ENCODE measurements at places on chromosomes 16 and 17.
A peak's percentile ranks its signal among the peaks of the same experiment; 100 is the strongest.

DNA sequence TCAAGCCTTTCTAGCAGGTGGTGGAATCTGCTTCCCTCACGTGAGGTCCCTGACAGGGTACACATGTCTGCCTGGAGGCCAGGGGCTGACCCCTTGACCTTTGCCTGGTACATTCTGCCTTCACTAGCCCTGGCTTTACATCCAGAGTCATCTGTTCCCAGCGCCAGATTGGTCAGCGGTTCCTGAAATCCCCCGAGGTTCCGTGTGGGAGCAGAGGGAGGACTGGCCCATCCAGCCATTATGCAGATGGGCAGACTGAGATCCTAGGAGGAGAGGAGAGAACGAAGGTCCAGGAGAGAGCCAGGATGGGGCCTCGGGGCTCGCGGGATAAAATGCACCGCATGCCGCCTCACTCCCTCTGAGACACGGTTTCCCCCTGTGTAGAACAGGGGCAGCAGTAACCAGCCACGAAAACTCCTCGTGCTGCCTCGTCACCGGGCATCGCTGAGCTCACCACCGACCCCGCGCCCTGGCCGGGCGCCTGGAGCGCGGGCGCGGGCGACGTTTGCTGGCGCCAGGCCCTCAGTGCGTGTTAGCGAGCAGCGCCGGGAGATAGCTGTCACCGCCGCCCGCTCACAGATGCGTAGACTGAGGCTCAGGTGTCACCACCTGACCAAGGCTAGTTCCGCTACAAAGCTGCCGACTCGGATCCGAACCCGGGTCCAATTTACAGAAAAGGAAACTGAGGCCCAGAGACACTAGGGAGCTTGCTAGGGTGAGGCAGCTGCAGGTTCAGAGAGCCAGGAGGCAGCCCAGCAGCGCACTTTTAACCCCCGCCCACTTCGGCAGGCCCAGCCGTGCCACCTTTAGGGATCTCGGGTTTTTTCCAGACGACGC lies 811 bp upstream of the MAP2K3 start:
- DNase-seq = no peak

DNA sequence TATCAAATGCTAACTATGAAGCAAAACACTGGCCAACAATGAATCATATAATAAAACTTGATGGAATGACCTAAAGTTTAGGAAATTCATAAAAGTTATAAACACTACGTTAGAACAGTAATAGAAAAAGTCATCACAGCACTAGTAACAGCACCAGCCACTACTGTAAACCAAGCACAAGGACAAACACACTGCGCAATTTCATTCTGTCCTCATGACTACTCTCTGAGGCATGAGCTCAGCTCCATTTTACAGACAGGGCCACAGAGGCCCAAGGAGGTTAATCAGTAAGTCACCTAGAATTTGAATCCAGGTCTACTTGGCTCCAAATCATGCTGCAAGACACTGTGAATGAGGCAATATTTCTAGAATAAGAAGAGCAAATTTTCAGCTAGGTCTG lies 13.4 kb downstream of the EMC8 start:
- no peak for DNase-seq

GRCh38 chr17:859824-860195 lies 77.7 kb downstream of the MRM3 start:
- DNase-seq = no peak

- DNase-seq = no peak
These were observed 467.5 kb upstream of the C16orf82 start for GRCh38 chr16:26598998-26599784.

GRCh38 chr16:84055366-84055765 lies 12.8 kb upstream of the SLC38A8 start:
- peak; percentile 68 for DNase-seq

- DNase-seq = no peak
These were observed 2.8 kb upstream of the ATXN2L start for GRCh38 chr16:28820016-28820415.

DNA sequence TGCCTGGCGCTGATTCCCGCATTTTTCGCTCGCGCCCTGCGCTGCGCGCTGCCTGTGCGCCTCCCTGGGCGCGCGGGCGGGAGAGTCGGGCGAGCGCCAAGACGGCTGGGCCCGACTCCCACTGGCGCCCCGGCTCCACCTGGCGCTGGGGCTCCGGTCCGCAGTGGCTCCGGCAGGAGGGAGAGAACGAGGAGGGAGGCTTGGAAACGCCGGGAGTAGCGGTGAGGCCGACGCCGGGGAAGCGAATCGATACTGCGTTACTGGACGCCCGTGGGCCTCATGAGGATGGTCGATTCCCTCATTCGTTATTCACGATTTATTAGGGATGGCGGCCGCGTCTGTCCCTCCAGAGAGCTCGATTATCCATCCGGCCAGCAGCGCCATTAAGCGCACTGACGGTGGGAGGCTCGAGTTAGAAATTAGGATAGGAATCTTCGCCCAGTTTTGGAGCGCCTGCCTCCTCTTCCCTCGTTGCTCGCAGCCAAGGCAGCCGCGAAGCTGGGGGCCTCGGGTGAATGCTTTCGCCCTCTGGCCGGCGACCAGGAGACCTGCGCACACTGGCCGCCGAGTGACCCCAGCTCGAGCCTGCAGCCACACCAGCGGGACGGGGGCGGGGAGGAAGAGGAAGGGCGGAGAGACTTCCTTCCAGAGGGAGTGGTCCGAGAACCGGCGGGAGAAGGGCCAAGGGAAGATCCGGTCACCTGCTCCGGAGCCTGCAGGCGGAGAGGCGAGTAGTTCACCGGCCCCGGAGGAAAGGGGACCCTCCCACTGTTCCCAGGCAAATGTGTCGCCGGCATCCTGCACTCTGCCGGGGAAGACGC lies 1.3 kb upstream of the PCGF2 start:
- peak; percentile 92 for DNase-seq

GRCh38 chr16:87507351-87508069 lies 14.7 kb upstream of the ZCCHC14 start:
- DNase-seq = no peak

GRCh38 chr16:86079255-86079885 lies 180.4 kb downstream of the IRF8 start:
- DNase-seq = peak; percentile 36

- no peak for DNase-seq
These were observed 10.3 kb downstream of the MINK1 start for GRCh38 chr17:4843321-4844000.

- no peak for DNase-seq
These were observed 1.8 kb upstream of the GINS2 start for GRCh38 chr16:85690469-85691064.

- no peak for DNase-seq
These were observed 30.4 kb downstream of the AP2B1 start for GRCh38 chr17:35617505-35617904.

GRCh38 chr17:44191369-44191768 lies 4.6 kb downstream of the TMUB2 start:
- no peak for DNase-seq

DNA sequence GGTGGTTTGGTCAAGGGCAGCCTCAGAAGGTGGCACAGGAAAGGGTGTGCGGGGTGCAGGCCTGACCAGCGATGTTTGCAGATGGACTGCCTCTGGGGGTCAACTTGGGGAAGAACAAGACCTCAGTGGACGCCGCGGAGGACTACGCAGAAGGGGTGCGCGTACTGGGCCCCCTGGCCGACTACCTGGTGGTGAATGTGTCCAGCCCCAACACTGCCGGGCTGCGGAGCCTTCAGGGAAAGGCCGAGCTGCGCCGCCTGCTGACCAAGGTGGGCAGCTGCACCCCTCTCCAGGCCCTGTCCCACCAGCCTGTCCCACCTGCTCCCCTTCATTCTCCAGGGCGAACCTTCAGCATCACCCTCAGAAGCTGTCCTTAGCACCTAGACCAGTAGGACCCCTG lies 12.5 kb downstream of the DHODH start:
- no peak for DNase-seq

GRCh38 chr17:15171167-15172047 lies 93.7 kb downstream of the PMP22 start:
- DNase-seq = peak; percentile 82

DNA sequence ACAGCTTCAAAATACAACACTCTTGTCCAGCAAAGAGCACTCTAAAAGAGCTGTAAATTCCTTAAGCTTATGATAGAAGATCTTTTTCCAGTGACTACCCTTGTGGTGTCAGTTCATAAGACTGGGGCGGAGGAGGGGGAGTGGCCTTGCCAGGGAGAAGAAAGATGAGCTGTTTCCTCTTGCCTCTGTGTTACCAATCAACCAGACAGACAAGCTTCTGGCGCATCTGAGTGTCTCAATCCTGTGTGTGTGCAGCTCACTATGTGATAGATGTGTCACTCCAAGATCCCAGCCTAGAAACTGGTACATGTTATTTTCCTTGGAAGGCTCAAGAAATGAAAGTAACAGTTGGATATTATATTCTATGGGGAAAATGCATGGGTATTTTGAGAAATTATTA lies 167.4 kb upstream of the CACNG3 start:
- no peak for DNase-seq

- DNase-seq = no peak
These were observed 90.3 kb upstream of the XYLT1 start for GRCh38 chr16:17561056-17561455.

- no peak for DNase-seq
These were observed 7.0 kb downstream of the PRR29 start for GRCh38 chr17:64004903-64005733.

- no peak for DNase-seq
These were observed 406.0 kb downstream of the SEC14L1 start for GRCh38 chr17:77546772-77547241.

- DNase-seq = no peak
These were observed 5.8 kb downstream of the SCGB1C2 start for GRCh38 chr17:142876-143784.

GRCh38 chr17:73956595-73957465 lies 246.6 kb upstream of the RPL38 start:
- DNase-seq = no peak

DNA sequence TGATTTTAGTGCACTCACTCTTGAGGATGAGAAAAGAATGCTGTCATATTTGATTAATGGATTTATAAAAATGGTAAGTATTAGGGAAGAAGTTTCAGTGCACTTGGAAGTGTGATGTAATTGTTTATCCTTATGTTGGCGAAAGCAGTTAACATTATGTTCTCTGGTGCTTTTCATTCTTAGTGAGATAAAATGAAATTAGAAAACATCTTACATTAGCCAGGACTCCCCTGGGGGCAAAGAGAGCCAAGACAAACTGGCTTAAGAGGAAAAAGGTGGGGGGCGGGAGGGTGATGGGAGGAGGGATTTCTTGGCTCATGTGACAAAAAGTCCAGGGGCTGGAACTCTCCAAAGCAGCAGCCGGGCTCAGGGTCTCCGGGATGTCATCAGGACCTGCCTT lies 73.2 kb downstream of the KNOP1 start:
- no peak for DNase-seq

- no peak for DNase-seq
These were observed 35.4 kb upstream of the CNTNAP4 start for GRCh38 chr16:76241755-76242154.

- DNase-seq = no peak
These were observed 25.4 kb downstream of the CCR7 start for GRCh38 chr17:40539711-40540411.

GRCh38 chr17:31309556-31309955 lies 4.3 kb downstream of the EVI2B start:
- DNase-seq = no peak

GRCh38 chr17:81926451-81927151 lies 934 bp downstream of the MAFG start:
- DNase-seq = no peak

DNA sequence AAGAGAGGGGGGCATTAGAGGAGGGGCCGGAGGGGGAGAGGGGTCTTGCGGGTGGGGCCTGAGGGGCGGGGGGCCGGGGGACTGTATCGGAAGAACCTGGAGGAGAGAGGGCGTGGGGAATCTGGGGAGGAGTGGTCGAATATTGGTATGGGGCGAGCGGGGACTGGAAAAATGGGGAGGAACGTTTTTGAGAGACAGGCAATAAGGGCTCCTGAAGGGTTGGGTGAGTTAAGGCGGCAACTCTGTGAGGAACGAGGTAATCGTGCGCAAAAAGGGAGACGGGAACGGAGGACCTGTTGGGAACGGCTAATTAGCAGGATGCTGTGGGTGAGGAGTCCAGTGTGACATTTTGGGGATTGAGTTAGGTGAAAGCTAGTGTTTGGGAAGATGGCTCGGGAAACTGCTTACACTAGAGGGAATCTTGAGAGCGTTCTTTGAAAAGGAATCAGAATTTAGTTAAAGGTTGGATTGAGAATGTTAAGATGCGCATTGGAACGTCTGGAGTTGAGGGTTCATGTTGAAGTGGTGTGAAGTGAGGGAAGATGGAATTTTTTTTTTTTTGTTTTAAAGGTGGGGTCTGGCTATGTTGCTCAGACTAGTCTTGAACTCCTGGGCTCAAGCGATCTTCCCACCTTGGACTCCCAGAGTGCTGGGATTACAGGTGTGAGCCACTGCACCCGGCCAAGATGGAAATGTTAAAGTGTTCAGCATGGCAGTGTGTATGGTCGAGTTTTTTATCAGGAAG lies 662 bp downstream of the WIPF2 start:
- DNase-seq = no peak

- no peak for DNase-seq
These were observed 7.8 kb upstream of the RNASEK start for GRCh38 chr17:7004398-7005253.

- peak; percentile 82 for DNase-seq
These were observed 5.2 kb upstream of the PKMYT1 start for GRCh38 chr16:2985462-2985861.

- no peak for DNase-seq
These were observed 2.7 kb downstream of the PLEKHH3 start for GRCh38 chr17:42673885-42674754.

- no peak for DNase-seq
These were observed 15.3 kb downstream of the SGSH start for GRCh38 chr17:80204626-80205468.

GRCh38 chr17:45431531-45432404 lies 902 bp downstream of the ARHGAP27 start:
- no peak for DNase-seq

- no peak for DNase-seq
These were observed 3.0 kb downstream of the FMNL1 start for GRCh38 chr17:45224671-45225050.

- DNase-seq = peak; percentile 82
These were observed 8.5 kb downstream of the TIMM22 start for GRCh38 chr17:1005361-1005946.

All from left forelimb (tissue), 1 donor.